NCI-H1048 (cell line): ENCODE measurements at places on chromosomes 1 and 21.
A peak's percentile ranks its signal among the peaks of the same experiment; 100 is the strongest.

DNA sequence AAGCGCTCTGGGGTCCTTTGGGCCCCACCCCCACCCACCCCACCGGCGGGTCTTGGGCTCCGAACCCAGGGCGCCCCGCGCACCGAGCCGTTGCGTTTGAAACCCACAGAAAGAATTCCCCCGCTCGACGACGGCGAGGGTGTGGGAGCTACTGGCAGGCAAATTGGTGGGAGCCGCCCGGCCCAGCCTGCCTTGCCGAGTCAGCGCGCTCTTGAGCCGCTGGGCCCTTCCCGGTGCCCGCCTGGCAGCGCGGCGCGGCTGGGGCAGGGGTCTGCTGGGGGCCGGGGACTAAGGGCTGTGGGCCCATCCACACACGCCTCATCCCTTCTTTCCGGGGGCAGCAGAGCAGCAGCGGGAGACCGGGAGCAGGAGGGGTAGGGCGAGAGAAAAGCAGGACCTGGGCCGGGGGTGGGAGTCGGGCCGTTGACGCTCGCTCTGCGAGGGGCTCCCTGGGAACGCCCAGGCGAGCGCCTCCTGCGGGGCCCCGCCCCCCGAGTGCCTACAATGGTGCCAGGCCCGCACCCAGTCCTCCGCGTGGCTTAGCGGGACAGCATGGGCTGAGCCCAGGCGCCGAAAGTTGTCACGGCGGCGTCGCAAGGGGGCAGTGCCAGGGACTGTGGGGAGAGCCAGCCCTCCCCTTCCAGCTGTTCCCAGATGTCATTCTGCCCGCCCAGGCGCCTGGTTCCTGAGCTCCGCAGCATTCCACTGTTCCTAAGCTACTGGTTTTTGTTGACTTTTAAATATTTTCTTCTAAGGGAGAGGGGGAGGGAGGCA, at the start of gene C1orf94:
TSS of gene C1orf94 (plus strand) at position 78 of the 774 bp plus-strand sequence. CDS start 883 bp downstream, outside the sequence.
- DNase-seq, result no peak

DNA sequence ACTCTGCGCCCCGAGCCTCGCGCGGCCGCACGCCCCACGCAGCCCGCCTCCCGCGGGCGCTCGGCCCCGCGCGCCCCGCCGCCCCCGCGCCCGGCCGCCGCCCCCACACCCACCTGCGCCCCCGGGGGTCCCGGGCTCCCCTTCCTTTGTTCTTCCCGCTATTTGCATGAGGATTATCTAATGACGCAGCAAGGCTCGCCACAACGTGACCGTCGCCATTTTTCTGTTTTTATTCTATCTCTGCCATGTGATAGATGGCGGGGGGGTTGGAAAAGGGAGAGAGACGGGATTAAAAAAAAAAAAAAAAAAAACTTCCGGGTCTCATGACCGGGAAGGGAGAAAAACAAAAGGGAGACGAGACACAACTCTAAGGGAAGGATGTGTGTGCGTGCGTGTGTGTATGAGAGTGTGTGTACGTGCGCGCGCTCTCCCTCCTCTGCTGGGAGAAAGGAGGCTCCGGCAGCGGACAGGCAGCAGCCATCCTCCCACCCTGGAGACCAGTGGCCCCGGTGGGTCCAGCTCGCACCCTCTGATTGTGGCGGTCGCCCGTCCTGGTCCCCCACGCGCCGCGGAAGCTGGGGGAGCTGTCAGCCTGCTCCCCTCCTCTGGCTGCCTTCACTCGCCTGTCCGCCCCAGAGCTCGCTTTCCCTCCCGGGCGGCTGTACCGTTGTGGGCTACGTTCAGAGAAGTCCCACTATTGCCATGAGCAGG, 80.4 kb upstream of the AK4 start:
- peak; percentile 76 for DNase-seq

DNA sequence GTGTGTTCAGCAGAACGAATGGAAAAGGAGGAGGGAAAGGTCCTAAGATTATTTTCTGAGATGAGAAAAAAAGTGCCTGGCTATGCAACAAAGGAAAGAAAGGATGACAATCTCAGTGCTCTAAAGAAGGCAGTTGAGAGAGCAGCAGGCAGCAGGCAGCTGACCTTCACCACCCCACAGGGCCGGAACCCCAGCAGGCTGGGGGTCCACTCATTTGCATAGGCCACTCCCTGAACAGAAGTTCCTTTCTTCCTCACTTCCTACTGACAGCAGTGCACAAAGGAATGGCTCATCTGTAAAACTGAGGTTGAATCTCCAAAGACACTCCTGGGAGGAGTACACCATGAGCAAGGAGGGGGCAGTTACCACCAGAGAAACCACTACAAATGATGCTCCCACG, 41.4 kb upstream of the TNR start:
- no peak for DNase-seq

- no peak for DNase-seq
Measured at GRCh38 chr1:71882226-71882625, 400.1 kb downstream of the NEGR1 start.

DNA sequence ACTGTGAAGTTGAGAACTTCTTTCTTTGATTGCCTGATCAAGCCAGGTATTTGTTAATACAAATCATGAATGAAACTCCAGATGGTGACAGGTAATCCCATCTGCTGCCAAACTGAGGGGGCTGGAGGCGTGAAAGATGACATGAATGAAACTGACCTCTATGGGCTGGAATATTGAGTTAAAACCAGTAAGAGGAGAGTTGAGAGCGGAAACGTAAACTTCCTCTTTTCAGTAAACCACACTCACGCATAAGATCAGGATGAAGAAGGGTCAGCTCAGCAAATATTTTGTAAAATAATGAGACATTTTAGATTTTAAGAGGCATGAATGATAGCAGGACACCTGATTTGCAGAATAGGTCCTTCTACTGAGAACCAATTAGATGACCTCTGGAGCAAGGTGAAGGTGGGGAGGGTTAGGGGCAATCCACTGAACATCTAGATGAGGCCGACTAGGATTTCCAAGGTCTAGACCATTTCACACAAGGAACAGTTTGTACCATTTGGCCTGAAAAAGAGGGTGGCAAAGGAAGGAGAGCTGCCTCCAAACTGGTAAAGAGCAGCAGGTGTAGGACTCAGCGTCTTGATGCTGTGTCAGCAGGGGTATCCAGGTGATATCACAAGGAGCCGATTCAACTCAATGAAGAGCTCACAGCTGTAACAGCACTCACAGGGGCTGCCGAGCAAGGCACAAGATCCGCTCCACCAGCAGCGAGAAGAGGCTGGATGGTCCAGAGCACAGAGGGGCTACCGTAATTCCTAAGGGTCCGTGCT, 132.6 kb downstream of the NTPCR start:
- no peak for DNase-seq

- no peak for DNase-seq
Measured at GRCh38 chr1:87249803-87250202, 78.9 kb upstream of the LMO4 start.

DNA sequence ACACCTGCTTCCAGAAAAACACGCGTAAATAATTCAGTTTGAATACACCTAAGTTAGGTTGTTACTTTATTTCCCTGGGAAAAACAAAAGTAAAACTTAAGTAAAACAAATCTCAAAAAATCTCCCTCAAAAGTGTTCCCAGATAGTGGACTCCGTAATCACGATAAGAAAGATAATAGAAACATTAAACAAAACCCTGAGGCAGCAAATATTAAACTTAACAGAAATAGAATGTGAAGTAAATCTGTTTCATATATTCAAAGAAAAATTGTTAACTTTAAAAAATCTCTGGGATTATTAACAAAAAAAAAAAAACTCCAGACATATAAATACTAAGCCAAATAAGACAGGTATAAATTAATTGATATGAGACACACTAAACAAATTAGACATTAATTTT, 743.2 kb upstream of the NCAM2 start:
- DNase-seq, result no peak

- DNase-seq, result no peak
Measured at GRCh38 chr1:150963321-150964163, 11.1 kb downstream of the CERS2 start.

DNA sequence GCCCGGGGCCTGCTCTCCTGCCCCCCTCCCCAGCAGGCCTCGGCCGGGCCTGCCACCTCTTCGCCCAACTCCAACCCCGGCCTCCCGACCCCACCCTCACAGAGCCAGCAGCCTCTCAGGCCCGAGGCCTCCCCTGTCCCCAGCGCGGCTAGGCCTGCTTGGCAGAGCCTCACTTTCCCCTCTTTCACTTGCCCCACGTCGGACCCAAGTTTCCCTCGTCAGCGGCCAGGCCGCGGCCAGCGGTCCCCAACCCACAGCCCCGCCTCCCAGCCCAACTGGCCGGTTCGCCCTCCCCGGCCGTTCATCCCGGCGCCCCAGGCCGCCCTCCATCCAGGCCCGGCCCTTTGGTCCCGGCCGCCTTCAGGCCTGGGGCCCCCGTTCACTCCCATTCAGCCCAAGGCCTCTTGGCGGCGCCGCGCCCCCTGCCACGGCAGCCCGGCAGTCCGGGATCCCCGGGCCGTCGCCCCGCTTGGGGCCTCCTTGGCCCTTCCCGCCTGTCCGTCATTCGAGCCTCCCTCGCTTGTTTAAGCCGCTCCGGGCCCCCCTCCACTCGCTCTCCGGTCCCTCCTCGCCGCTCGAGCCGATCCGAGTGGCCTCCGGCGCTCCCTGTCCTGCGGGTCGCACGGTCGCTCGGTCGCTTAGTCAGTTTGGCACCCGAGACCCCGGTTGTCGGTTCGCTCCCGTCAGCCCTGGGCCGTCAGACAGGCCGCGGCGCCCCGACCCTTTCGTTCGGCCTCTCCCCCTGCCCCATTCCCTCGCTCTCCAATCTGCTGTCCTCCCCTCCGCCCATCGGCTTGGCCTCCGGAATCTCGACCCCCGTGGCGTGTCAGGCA, 1.4 kb downstream of the LRRC41 start:
- DNase-seq, result no peak

- DNase-seq, result no peak
Measured at GRCh38 chr1:235023711-235024439, 104.8 kb downstream of the TOMM20 start.

GRCh38 chr1:201095581-201095980, 16.6 kb downstream of the CACNA1S start:
- no peak for DNase-seq

DNA sequence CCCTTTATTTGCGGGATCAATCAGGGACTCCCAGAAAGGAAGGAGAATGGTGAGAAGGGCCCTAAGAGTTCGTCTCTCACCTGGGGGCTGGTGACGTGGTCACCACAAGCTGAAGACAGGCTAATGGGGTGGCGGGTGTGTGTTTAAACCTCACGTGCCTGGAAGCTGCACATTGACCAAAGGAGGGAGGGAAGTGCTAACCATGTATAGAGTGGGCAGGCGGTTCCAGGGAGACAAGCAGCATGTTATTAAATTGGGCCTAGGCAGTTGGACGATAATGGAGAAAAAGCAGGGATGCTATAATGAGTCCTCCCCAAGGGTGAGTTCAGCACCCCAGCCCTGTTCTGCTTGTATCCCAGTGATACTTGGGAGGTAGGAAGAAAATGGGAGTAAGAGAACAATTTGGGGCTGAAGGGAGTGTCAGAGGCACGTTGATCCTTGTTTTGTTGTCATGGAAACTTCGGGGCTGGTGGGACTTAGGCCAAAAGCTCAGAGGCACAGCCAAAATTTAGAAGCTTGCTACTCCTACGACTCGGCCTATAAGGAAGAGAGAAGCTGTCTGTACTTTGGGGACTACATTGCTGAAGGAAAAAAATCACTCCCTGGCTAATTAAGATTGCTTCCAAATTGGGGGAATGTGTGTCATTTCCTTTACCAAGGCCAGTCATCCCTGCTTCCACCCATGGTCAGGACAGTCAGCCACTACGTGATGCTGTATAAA, 33.2 kb upstream of the EPHA8 start:
- DNase-seq, result no peak

DNA sequence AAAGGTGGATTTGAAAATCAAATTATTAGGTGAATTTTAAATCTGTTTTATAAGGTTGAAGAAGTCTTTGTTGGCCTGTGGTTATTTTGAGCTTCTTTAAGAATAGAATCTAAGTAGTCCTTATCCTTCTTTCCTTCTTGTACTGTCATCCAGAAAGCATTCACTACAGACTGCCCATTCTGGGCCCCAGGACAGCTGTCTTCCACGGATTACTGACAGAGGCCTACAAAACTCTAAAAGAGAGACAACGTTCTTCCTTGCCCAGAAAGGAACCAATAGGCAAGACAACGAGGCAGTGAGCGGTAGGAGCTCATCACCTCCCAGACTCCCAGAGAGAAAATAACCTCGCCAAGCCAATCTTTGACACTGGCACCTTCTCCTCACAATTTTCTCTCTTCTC, 24.4 kb upstream of the PIGC start:
- no peak for DNase-seq

DNA sequence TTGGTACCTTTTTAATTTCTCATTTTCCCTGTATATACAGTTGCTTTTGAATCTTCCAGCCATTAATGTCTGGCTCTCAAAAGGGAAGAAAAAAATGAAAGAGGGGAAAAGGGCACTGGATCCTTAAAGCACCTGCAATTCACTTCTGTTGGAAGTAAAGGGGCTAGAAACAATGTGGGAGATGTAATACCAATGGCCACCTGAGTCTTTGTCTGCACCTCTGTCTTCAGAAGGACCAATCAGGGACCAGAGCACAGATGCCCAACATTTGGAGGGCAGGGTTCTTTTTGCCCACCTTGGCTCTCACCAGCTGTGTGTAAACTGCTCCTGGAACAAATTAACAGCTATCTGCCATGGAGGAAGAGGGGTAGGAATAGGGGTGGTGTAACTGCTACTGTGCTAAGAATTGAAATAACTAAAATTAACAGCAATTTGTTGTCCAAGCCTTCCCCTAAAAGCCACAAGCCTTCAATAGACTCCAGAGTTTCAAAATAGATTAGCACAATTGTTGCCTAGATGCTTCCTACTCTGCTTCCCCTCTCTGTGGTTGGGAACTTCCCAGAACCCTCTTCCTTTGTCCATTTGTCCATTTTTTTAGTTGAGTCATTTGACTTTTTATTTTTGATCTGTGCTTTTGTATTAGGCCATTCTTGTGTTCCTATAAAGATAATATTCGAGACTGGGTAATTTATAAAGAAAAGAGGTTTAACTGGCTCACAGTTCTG, 11.5 kb upstream of the LRRC8B start:
- no peak for DNase-seq

GRCh38 chr1:177286396-177286795, 115.6 kb downstream of the BRINP2 start:
- no peak for DNase-seq

DNA sequence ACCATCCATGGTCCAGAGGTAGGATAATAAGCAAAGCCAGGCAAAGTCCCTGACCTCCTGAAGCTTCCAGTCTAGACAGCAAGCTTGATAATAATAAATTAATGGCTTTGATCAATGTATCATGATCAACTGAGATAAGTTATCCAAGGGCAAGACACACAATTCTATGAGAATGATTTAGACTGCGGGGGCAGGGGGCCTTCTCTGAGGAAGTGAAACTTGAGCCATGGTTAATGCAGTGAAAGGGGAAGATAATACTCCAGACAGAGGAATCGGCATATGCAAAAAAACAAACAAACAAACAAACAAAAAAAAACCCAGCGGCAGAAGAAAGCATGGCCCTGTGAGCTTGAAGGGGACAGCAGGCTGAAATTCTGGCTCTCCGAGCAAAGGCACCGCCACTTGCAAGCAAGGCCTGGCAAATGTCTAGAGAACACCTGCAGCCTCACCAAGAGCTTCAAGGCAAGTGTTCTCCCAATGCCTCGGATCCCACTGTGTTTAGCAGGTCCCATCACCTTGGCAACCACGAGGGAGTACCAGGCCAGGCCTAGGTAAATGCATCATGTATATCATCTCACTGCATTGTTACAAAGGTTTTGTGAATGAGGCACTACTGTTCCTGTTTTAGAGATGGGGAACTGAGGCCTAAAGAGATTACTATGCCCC, 24.9 kb downstream of the CSMD2 start:
- DNase-seq, result no peak
